ENCODE measurements at places on chromosomes 7 and 10.

DNA sequence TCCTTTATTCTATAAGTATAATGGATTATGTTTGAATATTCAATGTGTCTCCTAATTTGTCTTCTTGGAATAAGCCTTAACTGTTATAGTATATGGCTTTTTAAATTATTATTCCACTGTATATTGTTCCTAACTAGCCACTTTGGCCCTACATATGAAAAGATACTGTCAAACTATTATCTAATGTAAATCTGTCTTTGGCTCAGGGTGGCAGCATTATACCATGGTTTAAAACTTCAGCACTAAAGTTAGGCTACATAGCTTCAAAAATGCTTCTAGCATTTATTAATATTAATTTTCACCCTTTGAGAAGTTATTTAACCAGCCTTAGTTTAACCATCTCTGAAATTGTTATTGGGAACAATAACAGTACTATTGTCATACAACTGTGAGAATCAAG lies 543.1 kb upstream of the MBL2 start:
- H3K27me3 ChIP-seq, result no peaks in the 10 kb centered on the region
- no peak overlapping the region for H3K4me3 ChIP-seq
- H3K4me1 ChIP-seq, result no peaks in the 10 kb centered on the region

GRCh38 chr7:34900891-34901513 lies 136.3 kb downstream of the DPY19L1 start:
- no peaks in the 10 kb centered on the region for H3K36me3 ChIP-seq
- DNase-seq, result peak; percentile 49
- no peak overlapping the region for H3K4me3 ChIP-seq
- H3K27me3 ChIP-seq, result peaks cover 6% of the 10 kb centered on the region
- H3K4me1 ChIP-seq, result no peaks in the 10 kb centered on the region

GRCh38 chr10:44962870-44963738 lies 3.5 kb downstream of the RASSF4 start:
- peaks cover 16% of the 10 kb centered on the region for H3K4me1 ChIP-seq
- H3K27ac ChIP-seq, result no peak overlapping the region
- no peaks in the 10 kb centered on the region for H3K36me3 ChIP-seq
- H3K4me3 ChIP-seq, result no peak overlapping the region
- H3K27me3 ChIP-seq, result 0 out of 3 replicates have a peak, but pooled peaks cover 2% of the 10 kb centered on the region
- no peak for DNase-seq

DNA sequence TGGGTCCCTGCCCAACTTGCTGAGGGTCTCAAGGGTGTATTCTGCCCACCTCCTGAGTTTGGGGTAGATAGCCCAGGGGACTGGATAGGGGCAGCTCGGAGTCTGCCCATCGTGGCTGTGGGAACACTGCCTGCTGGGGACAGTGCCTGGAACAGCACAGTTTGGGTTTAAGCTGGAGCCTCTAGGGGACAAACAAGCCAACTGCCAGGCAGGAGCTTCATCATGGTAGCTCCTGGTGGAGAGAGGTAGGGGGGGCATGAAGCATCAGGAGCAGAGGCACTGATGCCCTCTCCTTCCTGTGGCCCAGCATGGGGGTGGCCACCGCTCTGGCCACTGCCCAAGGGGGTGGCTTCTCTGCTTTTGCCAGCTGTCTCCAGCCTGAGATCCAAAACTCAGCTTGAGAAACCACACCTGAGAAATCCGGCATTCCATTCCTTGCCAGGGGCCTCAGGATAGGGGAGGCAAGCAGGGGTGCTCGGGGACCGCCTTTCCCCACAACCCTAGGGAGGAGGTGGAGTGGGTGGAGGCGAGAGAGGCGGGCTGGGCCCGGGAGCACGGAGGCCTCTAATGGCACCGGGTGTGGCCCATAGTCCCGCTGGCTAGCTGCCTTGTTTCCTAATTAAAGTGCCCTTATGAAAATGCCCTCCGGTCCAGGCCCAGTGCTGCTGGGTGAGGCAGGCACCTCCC lies 47.6 kb downstream of the UNC5B start:
- no peak overlapping the region for H3K27ac ChIP-seq
- no peaks in the 10 kb centered on the region for H3K27me3 ChIP-seq
- no peak for DNase-seq
- no peaks in the 10 kb centered on the region for H3K36me3 ChIP-seq

DNA sequence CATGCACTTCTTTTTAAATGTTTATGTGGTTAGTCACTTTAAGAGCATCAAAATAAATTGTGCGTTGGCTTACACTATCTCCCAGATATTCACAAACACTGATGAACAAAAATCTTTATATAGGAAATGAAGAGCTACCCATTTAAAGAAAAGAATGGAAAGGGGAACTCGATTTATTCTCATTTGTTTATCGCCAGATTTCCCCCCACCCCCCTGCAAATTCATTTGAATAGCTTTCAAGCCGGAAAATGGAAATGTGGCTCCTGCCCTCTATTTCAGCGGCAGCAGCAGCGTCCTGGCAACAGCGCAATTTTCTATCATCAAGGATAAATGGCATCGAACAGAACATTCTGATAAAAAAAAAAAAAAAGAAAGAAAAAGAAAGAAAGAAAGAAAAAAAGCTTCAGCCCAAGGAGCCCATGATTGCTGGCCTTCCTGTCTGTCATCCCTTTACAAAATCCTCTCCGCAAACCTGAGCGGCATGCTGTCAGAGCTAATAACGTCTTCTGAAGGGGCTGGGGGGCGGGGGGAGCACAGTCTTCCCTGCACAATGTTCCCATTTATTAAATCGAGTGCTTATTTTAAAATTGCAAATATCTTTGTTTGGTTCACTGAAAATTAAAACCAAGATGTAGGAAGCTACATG lies 13.7 kb upstream of the DLX6 start:
- no peaks in the 10 kb centered on the region for H3K36me3 ChIP-seq
- H3K4me1 ChIP-seq, result peaks cover 3% of the 10 kb centered on the region
- no peak overlapping the region for H3K4me3 ChIP-seq

- no peak overlapping the region for H3K4me3 ChIP-seq
- no peak overlapping the region for H3K27ac ChIP-seq
- H3K4me1 ChIP-seq, result no peaks in the 10 kb centered on the region
- no peaks in the 10 kb centered on the region for H3K27me3 ChIP-seq
- no peaks in the 10 kb centered on the region for H3K36me3 ChIP-seq
These were observed 46.6 kb downstream of the CCDC3 start for GRCh38 chr10:12954866-12955265.

DNA sequence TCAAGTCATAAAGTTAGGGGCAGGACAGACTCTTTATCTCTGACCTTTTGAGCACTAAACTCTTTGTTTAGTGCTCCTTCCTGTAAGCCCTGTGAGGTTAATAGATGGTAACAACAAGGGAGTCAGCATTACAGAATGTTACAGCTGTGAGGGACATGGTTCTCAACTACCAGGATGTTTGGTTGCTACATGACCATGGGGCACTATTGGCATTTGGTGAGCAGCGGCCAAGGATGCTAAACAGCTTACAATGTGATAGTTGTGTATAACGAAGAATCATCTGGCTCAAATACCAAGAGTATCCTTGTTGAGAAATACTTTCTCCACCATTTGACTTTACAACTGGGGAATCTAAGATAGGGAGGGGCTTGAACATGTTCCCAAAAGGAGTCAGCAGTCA lies 35.4 kb upstream of the HPS1 start:
- no peak overlapping the region for H3K27ac ChIP-seq
- no peaks in the 10 kb centered on the region for H3K36me3 ChIP-seq

GRCh38 chr10:59885430-59886134 lies 20.8 kb downstream of the CCDC6 start:
- H3K36me3 ChIP-seq, result peaks cover 17% of the 10 kb centered on the region
- H3K4me3 ChIP-seq, result peak overlapping the region; percentile 5
- peak overlapping the region; percentile 69 for H3K27ac ChIP-seq
- DNase-seq, result peak; percentile 74
- H3K27me3 ChIP-seq, result no peaks in the 10 kb centered on the region
- H3K4me1 ChIP-seq, result peaks cover 46% of the 10 kb centered on the region

GRCh38 chr7:70772891-70773290 lies 359.1 kb upstream of the GALNT17 start:
- no peak overlapping the region for H3K27ac ChIP-seq
- peaks cover 14% of the 10 kb centered on the region for H3K27me3 ChIP-seq
- DNase-seq, result no peak
- no peaks in the 10 kb centered on the region for H3K4me1 ChIP-seq

GRCh38 chr7:130845581-130846085 lies 111.6 kb upstream of the KLF14 start:
- peaks cover 59% of the 10 kb centered on the region for H3K27me3 ChIP-seq
- H3K27ac ChIP-seq, result no peak overlapping the region
- H3K36me3 ChIP-seq, result no peaks in the 10 kb centered on the region
- H3K4me3 ChIP-seq, result no peak overlapping the region
- no peak for DNase-seq

DNA sequence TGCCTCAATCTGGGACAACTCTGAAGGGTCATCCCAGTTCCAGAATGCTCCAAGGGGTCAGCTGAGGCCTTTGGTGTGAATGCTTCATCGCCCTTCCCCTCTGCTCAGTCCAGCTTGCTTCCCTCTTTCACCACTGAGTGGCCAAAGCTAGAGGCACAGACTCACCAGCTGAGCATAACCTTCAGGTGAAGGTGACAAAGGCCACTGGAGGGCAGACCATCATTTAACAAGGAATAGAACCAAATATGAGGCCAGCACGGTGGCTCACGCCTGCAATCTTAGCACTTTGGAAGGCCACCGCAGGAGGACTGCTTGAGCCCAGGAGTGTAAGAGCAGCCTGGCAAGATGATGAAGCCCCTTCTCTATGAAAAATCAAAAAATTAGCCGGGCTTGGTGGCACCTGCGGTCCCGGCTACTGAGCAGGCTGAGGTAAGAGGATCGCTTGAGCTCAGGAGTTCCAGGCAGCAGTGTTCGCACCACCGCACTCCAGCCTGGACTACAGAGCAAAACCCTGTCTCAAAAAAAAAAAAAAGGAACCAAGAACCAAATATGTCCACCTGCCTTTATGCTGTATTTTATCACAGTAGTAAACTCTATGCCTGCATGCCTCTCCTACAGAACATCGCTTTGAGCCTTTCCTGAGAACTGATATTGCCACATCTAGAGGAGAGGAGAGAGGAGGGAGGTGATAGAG lies 13.4 kb downstream of the PRKAG2 start:
- H3K4me3 ChIP-seq, result no peak overlapping the region
- DNase-seq, result no peak
- no peaks in the 10 kb centered on the region for H3K4me1 ChIP-seq
- no peak overlapping the region for H3K27ac ChIP-seq
- no peaks in the 10 kb centered on the region for H3K36me3 ChIP-seq
- peaks cover 95% of the 10 kb centered on the region for H3K27me3 ChIP-seq

- peaks cover 6% of the 10 kb centered on the region for H3K36me3 ChIP-seq
- peaks cover 45% of the 10 kb centered on the region for H3K4me1 ChIP-seq
- H3K4me3 ChIP-seq, result no peak overlapping the region
- H3K27me3 ChIP-seq, result peaks cover 14% of the 10 kb centered on the region
These were observed 1.3 kb downstream of the BHLHA15 start for GRCh38 chr7:98212532-98213041.

DNA sequence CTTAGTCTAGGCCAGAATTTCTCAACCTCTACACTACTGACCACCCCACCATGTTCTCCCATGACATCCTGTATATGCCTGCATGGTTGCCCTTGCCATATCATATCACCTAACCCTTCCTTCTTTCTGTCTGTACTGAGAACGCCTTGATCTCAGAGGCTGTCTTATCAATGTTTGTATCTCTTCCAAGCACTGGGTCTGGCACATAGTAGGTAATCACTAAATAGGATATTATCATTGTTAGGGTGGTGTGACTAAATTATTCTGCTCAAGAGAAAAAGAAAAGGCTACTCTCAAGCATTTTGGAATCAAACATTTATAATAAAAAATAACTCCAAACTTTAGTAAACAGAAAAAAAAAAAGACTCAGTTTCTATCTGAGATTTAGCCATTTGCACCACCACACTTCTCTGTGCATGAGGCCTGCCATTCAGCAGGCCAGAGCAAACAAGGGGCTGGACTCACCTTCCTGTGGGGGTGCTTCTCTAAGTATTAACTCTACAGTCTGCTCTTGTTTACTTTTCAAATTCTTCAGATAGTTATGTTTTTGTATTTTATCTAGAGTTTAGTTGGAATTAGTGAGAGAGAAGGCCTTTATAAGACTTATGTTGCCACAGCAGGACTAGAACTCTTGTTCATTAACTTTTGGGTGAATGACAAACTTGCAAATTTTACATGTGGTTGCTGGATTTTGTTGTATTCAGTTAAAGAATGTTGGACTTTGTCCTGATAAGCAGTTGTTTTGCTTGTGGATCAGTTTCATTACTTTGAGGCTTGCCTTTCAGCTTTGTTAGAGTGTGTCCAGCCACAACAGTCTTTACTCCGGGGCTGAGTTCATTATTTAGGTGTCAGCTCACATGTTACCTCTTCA lies 5.4 kb downstream of the AGBL3 start:
- DNase-seq, result no peak
- peaks cover 16% of the 10 kb centered on the region for H3K4me1 ChIP-seq
- no peak overlapping the region for H3K4me3 ChIP-seq
- no peaks in the 10 kb centered on the region for H3K27me3 ChIP-seq
- H3K36me3 ChIP-seq, result peaks cover 12% of the 10 kb centered on the region
- H3K27ac ChIP-seq, result no peak overlapping the region

DNA sequence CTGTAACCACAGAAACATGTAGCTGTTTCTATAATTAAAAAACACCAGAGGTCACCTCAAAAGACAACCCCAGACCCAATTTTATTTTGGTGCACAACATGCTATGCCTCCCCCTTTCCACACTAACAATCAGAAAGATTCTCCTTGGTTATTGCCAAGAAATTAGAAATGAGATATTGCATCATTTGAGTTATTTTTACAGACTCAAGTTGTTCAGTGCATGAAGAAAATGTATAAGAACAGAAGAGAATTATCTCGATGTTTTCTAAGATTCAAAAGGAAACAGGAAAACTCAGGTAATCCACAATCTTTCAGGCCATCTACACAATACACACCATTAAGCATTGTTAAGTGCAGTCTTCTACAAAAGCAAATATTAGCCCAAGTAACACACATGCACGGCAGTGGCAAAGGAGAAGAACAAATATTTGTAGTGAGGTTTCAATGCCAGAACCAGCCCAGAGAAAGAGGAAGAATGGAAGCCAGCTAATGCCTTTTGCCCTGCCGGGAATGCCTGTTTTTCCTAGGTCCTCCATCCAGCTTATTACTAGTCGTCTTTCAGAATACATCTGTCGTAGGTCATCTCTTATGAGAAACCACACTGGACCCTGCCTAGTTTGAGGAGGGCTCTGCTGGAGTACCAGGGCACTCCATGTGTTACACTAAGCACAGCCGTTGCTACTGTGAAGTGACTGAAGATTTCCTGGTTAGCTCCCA lies 67.6 kb upstream of the C1GALT1 start:
- H3K36me3 ChIP-seq, result no peaks in the 10 kb centered on the region
- no peak overlapping the region for H3K27ac ChIP-seq
- H3K4me3 ChIP-seq, result no peak overlapping the region

DNA sequence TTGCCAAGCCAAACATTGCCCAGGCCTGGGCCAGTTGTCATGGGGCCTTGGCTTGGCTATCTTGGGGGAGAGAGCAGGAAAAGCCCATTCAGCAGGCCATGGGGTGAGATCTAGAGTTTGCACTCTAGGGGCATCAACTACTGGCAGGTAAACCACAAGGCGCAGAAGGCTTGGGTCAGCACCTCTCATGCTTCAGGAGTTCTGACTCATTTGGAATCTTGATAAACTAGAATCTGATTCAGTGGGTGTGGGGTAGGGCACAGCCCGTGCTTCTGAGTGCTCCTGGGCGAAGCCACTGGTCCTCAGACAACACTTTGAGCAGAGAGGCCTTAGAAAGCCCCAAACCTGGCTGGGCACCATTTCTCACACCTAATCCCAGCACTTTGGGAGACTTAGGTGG lies 81.1 kb downstream of the RGS10 start:
- H3K27ac ChIP-seq, result no peak overlapping the region
- no peak for DNase-seq
- no peaks in the 10 kb centered on the region for H3K36me3 ChIP-seq
- H3K4me3 ChIP-seq, result no peak overlapping the region

Data from K562 (cell line).